ENCODE measurements at places on chromosomes 12 and 14. TPM values are rescaled to one million over a fixed set of nuclear protein-coding genes. Genes with fewer than 3 reads are reported as not detected.

TAS2R30 gene
- 3.1 TPM for total RNA-seq

SPX gene
- total RNA-seq = 0.44 TPM

UNC79 gene
- 0.20 TPM for total RNA-seq

DEPDC4 gene
- total RNA-seq = 1.8 TPM

DNA sequence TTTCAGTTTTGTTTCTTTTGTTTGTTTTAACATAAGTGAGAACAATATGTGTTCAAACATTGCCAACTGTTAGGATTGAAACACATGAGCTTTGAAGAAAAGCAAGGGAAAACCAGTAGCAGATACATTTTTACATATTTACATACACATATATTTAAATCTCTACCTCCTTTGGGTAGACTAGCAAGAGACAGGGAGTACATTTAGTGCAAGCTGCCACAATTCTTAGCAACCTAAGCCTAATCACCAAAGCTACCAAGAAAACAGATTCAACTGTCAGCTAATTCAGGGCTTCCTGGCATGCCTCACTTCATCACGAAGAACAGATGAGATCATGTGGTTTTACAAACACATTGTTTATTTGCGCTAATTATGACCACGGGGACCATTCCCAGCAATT is 143.1 kb downstream of the PRIMA1 start:
- H3K27ac ChIP-seq = no peak overlapping the region
- no peaks in the 10 kb centered on the region for H3K4me1 ChIP-seq
- no peak for DNase-seq
- no peaks in the 10 kb centered on the region for H3K36me3 ChIP-seq

DNA sequence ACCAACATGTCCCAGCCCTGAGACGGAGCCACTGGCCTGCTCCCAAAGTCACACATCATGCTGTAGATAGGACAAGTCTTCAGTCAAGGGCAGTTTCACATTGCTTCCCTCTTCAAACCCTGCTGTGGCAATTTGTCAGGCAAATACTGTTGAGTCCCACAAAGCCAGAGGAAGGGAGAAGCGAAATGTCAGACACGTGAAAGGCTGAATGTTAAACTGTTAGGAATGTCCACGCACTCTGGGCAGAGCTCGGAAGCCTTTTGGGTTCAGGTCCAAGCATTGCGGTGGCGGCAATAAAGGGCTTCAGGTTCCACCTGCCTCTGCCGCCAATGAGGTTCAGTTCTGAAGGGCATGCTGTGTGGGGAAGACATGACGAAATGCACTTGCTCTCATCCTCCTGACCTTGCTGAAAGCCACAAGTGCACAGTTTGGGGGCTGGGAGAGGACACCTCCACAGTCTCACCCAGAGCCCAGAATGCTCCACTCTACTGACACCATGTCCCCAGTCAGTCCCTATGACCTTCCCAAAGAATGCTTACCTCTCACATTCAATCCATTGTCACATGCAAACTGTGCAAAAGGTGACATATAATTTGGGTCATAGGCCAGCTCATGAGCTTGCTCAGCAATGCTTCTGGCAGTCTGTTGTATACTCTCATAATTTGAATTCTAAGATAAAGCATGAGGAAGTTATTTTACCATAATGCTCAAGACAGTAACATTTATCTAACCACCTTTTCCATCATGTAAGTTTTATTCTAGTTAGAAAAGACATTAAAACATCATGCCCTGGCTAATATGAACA is 35.7 kb downstream of the RAD9B start:
- H3K36me3 ChIP-seq = peaks cover 67% of the 10 kb centered on the region
- no peak for DNase-seq
- peak overlapping the region; percentile 37 for H3K27ac ChIP-seq
- H3K27me3 ChIP-seq = no peaks in the 10 kb centered on the region

GRCh38 chr14:34733245-34733644 is 18.9 kb upstream of the CFL2 start:
- no peaks in the 10 kb centered on the region for H3K36me3 ChIP-seq
- DNase-seq = peak; percentile 17
- no peak overlapping the region for H3K27ac ChIP-seq

DNA sequence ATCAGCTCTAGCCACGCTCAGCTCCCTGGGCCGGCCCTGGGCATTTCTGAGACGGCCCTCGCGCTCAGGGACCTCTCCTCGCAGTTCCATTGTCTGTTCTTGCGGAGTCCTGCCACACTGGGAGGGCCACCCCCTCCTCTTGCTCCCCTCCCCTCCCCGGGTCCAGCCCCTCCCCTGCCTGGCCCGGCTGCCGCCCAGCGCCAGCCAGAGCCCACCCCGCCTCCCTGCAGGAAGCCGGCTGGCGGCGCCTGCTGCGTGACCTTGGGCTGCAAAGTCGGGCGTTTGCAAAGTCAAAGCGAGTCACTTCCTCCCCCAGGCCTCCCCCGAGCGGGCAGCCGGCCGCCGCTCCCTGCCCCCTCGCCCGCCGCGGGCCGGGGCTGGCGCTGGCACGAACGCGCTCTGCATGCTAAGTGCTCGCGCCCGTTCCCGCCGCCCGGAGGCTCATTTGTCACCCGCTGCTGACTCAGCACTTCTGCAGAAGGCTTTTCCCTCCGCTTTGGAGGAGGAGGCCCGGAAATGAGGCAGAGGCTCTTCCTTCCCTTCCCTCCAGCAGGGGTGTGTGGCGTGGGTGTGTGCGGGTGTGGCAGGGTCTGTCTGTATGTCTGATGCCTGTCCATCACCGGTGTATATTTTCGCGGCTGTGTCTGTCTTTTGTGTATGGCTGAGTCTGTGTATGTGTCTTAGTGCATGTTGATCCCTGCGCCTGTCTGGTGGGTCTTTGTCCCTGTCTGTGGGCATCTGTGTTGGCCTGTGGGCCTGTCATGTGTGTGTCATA is 72.0 kb downstream of the IRF2BPL start:
- H3K27me3 ChIP-seq = no peaks in the 10 kb centered on the region
- peak overlapping the region; percentile 95 for H3K27ac ChIP-seq
- H3K36me3 ChIP-seq = no peaks in the 10 kb centered on the region
- peak overlapping the region; percentile 36 for H3K4me3 ChIP-seq
- H3K4me1 ChIP-seq = peaks cover 39% of the 10 kb centered on the region
- peak; percentile 94 for DNase-seq

DNA sequence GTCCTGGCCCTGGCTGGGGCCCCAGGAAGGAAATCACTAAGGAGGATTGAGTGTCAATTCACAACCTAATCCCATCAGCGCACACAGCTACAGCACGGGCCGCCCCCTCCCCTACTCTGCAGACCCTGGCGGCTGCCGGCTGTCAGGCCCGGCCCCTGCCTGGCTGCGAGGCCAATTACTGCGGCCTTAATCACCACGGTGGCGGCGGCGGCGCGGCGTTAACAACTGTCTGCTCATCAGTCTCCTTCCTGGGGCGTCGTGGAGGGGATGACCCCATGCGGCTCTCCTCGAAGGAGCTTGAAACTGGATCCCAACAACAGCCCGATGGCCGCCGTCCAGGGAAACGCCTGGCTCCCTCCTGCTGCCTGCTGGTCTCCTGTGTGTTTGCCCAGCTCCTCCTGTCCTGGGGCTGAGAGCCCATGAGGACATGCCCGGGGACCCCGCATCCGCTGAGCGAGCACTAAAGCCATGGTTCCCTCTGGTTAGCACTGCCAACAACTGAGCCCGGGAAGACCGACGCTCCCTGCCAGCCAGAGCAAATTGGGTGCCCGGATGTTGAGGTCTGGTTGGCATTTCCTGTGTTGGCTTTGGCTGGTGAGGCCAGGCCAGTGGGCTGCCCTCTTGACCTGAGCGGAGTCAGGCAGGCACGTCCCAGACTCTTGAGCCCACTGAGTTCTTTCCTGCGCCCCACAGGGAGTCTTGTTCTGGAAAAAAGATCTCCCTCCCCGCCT is 21.8 kb upstream of the EIF2B2 start:
- no peaks in the 10 kb centered on the region for H3K36me3 ChIP-seq
- no peak overlapping the region for H3K4me3 ChIP-seq
- no peak for DNase-seq
- H3K4me1 ChIP-seq = no peaks in the 10 kb centered on the region
- no peak overlapping the region for H3K27ac ChIP-seq

DNA sequence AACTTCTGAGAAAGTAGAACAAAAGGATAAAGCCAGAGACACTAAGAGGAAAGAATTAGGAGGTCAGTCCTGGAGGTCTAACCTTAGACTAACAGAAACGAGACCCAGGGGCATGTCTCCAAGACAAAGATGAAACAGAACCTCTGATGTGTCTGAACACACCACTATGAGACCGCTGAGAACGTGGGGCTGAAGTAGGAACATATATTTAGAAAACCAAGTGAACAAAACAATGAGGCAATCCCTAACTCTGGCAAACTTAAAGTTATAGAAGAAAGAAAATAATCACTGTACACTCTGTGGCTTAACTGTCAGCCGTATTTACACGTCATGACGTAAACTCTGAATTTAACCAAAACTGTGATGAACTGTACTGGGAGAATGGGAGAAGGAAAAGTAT is 17.9 kb downstream of the KCTD10 start:
- peak overlapping the region; percentile 38 for H3K27ac ChIP-seq
- no peak for DNase-seq
- no peaks in the 10 kb centered on the region for H3K27me3 ChIP-seq

- no peak for DNase-seq
- H3K4me3 ChIP-seq = no peak overlapping the region
- no peak overlapping the region for H3K27ac ChIP-seq
- no peaks in the 10 kb centered on the region for H3K4me1 ChIP-seq
- no peaks in the 10 kb centered on the region for H3K27me3 ChIP-seq
- no peaks in the 10 kb centered on the region for H3K36me3 ChIP-seq
Observed at GRCh38 chr12:83769151-83769550, 1082.4 kb downstream of the TMTC2 start.

GRCh38 chr12:16613199-16613598 is 7.2 kb upstream of the LMO3 start:
- no peak overlapping the region for H3K4me3 ChIP-seq
- no peak overlapping the region for H3K27ac ChIP-seq
- DNase-seq = no peak
- H3K36me3 ChIP-seq = no peaks in the 10 kb centered on the region
- H3K27me3 ChIP-seq = peaks cover 3% of the 10 kb centered on the region

DNA sequence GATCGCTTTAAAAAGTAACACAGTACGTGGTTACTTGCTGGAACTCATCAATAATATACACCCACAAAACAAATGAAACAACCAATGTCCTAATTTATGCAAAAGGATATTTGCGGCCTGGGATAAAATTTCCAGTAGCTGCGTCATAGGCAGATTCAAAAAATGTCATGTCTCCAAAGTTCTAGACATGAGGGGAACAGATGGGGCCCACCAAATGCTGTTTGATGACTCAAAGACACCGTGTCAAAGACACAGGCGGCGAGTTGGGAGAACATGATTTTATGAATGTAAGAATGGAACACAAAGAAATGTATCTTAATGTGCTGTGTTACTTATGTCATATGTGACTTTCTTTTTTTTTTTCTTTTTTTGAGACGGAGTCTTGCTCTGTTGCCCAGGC is 34.3 kb upstream of the NCOR2 start:
- H3K4me3 ChIP-seq = no peak overlapping the region
- H3K36me3 ChIP-seq = no peaks in the 10 kb centered on the region
- DNase-seq = no peak
- no peaks in the 10 kb centered on the region for H3K27me3 ChIP-seq
